ENCODE measurements at places on chromosomes 6 and 20. TPM values are rescaled to one million over a fixed set of nuclear protein-coding genes. Genes with fewer than 3 reads are reported as not detected.

RAB44 gene
- total RNA-seq, result not detected

DNMT3B gene
- total RNA-seq, result 8.0 TPM

- no peaks in the 10 kb centered on the region for H3K36me3 ChIP-seq
- H3K4me1 ChIP-seq, result peaks cover 4% of the 10 kb centered on the region
- no peak for DNase-seq
Observed at GRCh38 chr20:5145365-5146098, 18.7 kb downstream of the CDS2 start.

DNA sequence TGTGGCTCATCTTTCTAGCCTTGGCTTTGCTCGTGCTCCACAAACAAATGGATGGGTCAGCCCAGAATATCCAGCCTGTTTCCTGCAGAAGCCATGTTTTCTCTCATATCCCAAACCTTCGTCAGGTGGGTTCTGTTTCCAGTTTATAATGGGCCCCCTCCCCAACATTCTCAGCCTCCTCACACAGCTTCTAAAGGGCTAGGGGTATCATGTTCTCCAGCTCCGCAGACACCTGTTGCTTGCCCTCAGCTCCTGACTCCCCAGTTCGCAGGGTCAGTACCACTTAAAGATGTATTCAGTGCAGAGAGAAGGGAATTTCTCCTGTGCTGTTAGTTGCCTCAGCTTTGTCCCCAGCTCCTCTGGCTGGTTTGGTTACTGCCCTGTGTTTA lies 447.3 kb upstream of the JARID2 start:
- H3K36me3 ChIP-seq, result no peaks in the 10 kb centered on the region
- H3K4me3 ChIP-seq, result no peak overlapping the region
- no peak for DNase-seq
- H3K4me1 ChIP-seq, result peaks cover 20% of the 10 kb centered on the region
- no peaks in the 10 kb centered on the region for H3K27me3 ChIP-seq
- H3K27ac ChIP-seq, result no peak overlapping the region

DNA sequence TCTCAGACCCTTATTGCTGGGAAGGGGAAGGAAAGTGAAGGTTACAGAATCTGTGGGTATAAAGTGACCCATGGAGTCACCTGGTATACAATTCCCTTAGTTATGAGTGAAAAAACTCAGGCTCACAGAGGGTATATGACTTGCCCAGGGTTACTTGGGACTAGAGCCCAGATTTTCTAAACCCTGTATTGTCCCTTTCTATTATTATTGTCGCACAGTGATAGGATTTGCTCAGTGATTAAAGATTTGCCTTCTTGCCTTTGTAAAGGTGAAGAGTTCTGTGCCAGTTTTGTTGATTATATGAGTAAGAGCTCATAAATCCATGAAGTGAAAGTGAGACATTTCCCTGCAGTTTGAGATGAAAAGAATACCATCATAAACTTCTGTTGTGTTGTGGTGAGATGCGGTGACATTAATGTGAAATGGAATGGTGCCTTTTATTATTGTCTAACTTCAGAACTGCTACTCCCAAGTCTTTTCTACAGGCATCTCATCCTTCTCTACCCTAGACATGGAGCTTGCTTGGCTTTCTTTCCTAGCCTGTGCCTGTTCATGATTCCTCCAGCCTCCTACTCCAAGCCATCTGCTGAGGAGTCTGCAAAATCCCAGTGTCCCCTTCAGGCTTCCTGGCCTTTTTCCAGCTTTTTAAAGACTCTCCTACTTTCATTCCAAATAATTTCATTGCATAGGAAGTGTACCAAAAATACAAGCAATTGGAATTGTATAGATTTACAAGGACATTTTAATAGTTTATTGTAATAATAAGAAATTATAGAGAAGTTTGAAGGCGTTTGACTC lies 33.5 kb upstream of the ADIG start:
- H3K27ac ChIP-seq, result no peak overlapping the region
- H3K36me3 ChIP-seq, result peaks cover 47% of the 10 kb centered on the region
- no peak overlapping the region for H3K4me3 ChIP-seq
- no peaks in the 10 kb centered on the region for H3K4me1 ChIP-seq
- no peak for DNase-seq

- no peak overlapping the region for H3K4me3 ChIP-seq
- DNase-seq, result no peak
- H3K4me1 ChIP-seq, result no peaks in the 10 kb centered on the region
- H3K27me3 ChIP-seq, result no peaks in the 10 kb centered on the region
- no peak overlapping the region for H3K27ac ChIP-seq
Observed at GRCh38 chr6:134258849-134259306, 59.0 kb downstream of the SGK1 start.

- H3K27ac ChIP-seq, result no peak overlapping the region
- H3K36me3 ChIP-seq, result peaks cover 67% of the 10 kb centered on the region
- H3K4me3 ChIP-seq, result no peak overlapping the region
- no peaks in the 10 kb centered on the region for H3K27me3 ChIP-seq
Observed at GRCh38 chr20:44954211-44954610, 6.0 kb downstream of the TOMM34 start.

- no peaks in the 10 kb centered on the region for H3K36me3 ChIP-seq
- no peaks in the 10 kb centered on the region for H3K4me1 ChIP-seq
- DNase-seq, result no peak
- no peak overlapping the region for H3K27ac ChIP-seq
- H3K4me3 ChIP-seq, result no peak overlapping the region
- no peaks in the 10 kb centered on the region for H3K27me3 ChIP-seq
Observed at GRCh38 chr6:163226836-163227485, 187.6 kb upstream of the QKI start.

DNA sequence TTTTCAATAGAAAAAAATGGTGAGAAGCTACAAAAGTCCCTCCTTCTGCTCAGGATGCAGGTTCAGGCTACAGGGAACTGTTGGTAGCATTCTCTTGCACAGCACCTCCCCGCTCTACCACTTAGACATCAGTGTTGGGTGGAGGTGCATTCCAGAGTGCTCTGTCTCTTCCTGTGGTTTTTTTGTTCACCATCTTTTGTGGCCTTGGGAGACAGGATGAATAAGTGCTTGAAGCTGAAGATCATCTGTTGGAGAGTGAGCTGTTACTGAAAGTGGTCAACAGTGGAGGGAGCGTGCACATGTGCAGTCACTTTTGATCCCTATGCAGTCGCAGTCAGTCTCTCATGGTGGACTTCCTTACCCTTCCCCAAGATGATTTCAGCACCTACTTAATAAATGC lies 16.6 kb upstream of the BTBD3 start:
- H3K36me3 ChIP-seq, result no peaks in the 10 kb centered on the region
- no peak for DNase-seq
- no peak overlapping the region for H3K27ac ChIP-seq
- H3K4me1 ChIP-seq, result peaks cover 17% of the 10 kb centered on the region
- H3K27me3 ChIP-seq, result no peaks in the 10 kb centered on the region
- no peak overlapping the region for H3K4me3 ChIP-seq
